ENCODE measurements at places on chromosomes 3 and 15.

- DNase-seq = no peak
Measured at GRCh38 chr3:24154013-24154695, 209.1 kb downstream of the NR1D2 start.

DNA sequence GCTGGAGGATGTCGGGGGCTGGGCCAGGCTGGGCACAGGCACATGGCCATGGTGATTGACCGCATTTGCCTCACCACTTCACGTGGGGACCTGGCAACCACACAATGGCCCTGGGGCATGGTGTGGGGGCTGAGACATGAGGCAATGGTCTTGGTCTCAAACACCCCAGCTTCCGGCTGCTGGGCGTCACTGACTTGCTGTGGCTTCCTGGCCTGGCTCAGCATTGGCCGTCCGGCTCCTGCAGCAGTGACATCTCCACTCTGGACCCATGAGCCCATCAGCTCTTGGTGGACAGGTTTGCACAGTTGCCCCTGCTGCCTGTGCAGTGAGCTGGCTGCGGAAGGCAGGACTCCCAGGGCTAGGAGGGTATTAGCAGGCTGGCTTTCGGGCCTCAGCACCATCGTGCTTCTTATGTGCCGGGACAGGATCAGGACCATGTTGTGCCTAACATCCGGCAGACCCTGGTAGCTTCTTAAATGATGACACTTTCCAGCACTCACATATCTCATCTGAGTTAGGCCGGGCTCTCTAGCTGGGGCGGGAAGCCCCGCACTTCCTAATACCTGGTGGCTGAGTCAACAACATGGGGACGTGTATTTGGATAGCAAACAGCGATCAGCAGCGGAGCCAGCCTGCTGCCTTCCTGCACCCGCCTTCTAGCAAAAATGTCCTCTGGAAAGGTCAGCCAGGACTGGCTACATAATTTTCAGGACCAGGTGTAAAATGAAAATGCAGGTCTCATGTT, 34.1 kb downstream of the ZNF710 start:
- DNase-seq = peak; percentile 60

GRCh38 chr3:54574906-54575617, 352.8 kb downstream of the LRTM1 start:
- DNase-seq = no peak

GRCh38 chr3:175129126-175129525, 270.0 kb downstream of the NAALADL2 start:
- no peak for DNase-seq

DNA sequence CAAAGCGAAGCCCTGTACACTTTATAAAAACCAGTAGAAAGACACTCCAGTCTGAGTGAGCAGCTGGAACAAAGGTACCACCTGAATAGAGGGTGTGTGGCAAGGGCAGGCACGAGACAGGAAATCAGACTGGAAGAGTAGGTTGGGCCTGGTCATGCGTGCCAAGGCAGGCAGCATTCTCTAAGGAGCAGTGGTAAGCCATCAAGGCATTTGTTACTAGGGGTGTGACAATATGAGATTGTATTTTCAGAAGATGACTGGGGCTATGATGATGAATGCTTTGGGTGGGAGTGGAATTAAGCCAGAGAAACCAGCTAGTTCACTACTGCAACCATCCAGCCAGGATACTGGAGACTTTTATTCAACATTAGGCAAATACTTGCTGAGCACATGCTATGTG, 5.0 kb downstream of the JMJD7 start:
- no peak for DNase-seq

All from activated effector memory CD4-positive, alpha-beta T cell treated with anti-CD3 and anti-CD28 coated beads, Interleukin-2, amount 50 U/mL, for 16 hours (primary cell).